GM12864 (cell line): ENCODE measurements at places on chromosomes 3 and 15.

DNA sequence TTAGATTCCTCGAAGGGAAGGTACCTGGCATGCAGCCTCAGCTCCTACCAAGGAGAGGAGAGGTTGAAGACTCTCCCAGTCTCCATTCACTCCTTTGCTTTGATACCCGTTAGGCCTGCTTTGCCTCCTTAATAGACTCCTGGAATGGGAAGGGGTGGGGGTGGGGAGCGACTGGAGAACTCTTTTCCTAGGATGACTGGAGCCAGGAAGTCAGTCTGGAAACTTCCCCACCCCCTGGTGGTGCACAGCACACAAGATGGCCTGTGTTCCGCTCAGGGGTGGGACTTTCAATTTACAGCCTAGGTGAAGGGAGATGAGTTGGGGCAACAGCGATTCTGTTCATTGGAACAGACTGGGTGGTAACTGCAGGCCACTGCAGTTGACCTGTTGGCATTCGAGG is 21.4 kb upstream of the CELF6 start:
- DNase-seq = no peak

DNA sequence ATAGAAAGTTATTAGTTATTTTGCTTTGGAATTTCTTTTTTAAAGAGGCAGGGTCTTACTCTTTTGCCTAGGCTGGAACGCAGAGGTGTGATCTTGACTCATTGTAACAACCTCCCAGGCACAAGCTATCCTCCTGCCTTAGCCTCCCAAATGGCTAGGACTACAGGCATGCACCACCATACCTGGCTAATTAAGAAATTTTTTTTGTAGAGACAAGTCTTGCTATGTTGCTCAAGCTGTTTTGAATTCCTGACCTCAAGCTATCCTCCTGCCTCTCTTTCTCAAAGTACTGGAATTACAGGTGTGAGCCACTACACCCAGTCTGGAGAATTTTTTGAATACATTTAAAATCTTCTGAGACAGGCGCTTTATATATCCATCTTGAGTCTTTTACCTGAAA is 49.5 kb downstream of the IQGAP1 start:
- DNase-seq = no peak

DNA sequence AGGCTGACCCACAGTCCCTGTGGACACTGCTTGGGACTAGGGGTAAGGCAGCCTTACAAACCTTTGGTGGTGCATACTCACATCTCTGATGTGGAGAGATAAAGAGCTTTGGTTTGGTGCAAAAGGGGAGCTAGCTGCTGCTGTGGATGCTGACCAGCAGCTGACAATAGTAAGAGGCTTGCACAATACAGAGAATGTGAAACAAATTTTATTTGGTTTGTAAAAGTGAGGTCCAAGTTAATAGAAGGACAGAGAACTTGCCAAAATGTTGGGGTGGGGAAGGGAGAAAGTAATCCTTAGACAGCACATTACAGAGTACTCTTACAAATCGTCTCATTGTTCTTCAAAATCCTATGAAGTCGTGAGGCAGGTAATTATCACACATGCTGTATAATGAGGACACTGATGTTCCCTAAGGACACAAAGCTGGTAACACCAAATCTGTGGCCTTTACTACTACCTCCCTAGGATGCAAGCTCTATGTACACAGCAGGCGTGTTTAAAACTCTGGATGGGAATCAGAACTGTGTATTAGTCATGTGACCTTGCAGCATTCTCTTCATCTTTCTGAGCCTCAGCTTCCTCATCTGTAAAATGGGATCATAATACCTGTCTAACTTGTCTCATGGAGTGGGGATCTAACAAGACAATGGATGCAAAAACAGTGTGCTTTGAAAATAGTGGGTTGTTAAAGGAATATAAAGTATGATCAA is 21.6 kb downstream of the ARHGAP31 start:
- DNase-seq = no peak

GRCh38 chr15:48645558-48646330 is at the start of gene FBN1:
Gene FBN1 (minus strand): TSS chr15:48645709. CDS start chr15:48644769, 940 bp downstream.
- peak; percentile 44 for DNase-seq

DNA sequence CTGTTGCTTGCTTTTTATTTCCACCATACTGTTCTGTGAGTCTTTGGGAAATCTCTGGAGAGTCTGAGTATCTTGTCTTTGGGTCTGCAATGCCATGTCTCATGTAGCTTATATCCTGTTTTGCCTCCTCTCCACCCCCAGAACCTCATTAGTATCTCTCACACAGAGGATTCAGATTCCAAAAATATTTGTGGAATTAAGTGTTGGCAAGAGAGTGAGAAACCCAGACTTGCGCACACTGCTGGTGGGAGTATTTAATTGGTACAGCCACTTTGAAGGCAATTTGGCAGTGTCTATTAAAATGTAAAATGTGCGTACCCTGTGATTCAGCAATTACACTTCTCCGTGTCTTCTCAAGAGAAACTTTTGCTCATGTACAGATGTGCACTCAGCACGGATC is 68.6 kb downstream of the ZNF621 start:
- no peak for DNase-seq

- no peak for DNase-seq
Measured at GRCh38 chr15:61943992-61944391, 116.3 kb downstream of the VPS13C start.

DNA sequence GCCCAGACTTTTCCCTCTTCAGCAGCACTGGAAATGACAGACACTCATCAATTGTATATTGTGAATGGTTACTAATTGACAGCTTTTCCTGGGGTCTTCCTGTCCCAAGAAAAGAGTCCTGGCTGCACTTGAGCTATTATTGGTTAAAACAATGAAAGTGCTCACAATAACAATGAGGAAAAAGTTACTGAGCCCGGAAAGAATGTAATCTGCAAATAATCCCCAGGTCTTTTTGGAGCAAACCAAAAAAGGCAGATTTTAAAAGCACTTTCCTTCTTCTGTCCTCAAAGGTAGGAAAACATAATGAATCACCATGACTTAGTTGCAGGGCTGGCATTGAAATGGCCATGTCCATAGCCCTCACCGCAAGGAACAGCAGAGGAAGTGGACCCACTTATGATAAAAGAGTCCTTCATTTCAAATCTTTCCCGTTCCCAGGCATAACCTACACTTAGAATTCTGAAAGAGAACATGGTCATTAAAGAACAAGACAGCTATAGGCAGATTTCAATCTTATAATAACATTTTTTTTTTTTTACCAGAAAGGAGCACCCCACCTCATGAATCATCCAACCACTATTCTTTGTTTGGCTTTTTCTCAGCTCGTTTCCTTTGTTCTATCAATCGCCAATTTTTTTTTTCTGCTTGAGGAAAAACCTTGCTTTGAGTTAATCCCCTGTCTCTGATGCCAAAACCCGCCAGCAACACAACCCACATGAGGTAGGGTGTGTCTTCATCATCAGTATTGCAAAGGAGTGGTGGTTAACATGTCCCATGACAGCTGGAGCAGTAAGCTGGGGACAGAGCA is 35.5 kb upstream of the ATP1B3 start:
- DNase-seq = no peak

DNA sequence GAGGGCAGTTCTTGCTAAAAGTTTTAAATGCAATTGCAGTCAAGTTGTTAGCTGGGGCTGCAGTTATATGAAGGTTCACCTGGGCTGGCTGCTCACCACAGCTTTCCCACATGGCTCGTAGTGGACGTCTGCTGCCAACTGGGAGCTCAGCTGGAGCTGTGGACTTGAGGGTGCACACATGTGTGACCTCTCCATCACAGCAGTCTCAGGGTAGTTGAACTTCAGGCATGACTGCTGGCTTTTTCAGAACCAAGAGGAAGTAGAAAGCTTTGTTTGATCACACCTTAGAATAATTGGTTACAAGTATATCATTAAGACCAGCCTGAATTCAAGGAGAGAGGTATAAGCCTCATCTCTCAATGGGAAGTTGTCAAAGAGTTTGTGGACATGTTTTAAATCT is 74.1 kb downstream of the CHL1 start:
- no peak for DNase-seq
